ENCODE measurements at places on chromosomes 5 and 9. TPM values are rescaled to one million over a fixed set of nuclear protein-coding genes. Genes with fewer than 3 reads are reported as not detected.

The ENTR1 gene
- 37.7 TPM for total RNA-seq

The FYB1 gene
- total RNA-seq: under 0.01 TPM

The ABLIM3 gene
- total RNA-seq: 23.1 TPM

The PLK2 gene
- 55.7 TPM for total RNA-seq

The NUTM2F gene
- total RNA-seq: not detected

The ABCA1 gene
- total RNA-seq: 212 TPM

The FGF18 gene
- total RNA-seq: 0.29 TPM

The FCHO2 gene
- 19.4 TPM for total RNA-seq

The COL23A1 gene
- under 0.01 TPM for total RNA-seq

The ASS1 gene
- 225 TPM for total RNA-seq

The SPINK4 gene
- not detected for total RNA-seq

Measured in smooth muscle cell of trachea (primary cell).